ENCODE measurements at places on chromosomes 1 and 21.
A peak's percentile ranks its signal among the peaks of the same experiment; 100 is the strongest.

- no peak for DNase-seq
These were observed 31.7 kb downstream of the ZNF281 start for GRCh38 chr1:200378096-200378495.

- no peak for DNase-seq
These were observed 28.4 kb upstream of the ETV3 start for GRCh38 chr1:157166590-157166989.

DNA sequence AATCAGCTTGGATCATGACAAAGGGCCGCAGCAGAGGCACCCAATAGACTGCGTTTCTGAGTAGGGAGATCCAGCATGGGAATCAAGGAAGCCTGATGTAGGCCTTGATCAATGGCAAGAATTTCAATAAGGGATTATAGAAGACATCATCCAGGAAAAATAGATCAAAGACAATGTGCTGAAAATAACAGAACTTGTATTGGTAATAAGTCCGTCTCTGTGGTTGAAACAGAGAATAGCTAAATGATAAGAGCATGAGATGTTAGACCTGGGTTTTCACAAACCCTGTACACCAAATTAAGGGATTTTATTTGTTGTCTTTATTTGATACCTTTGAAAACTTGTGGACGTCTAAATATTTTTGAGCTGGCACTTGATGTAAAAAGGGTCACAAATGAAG lies 228.0 kb upstream of the SGIP1 start:
- DNase-seq = no peak

GRCh38 chr1:220344745-220345144 lies 72.5 kb upstream of the RAB3GAP2 start:
- no peak for DNase-seq

GRCh38 chr1:23098463-23099170 lies 70.0 kb downstream of the LUZP1 start:
- peak; percentile 25 for DNase-seq

GRCh38 chr1:218347336-218347722 lies 2.2 kb downstream of the TGFB2 start:
- no peak for DNase-seq

- no peak for DNase-seq
These were observed 90.5 kb upstream of the TLR5 start for GRCh38 chr1:223233410-223234169.

DNA sequence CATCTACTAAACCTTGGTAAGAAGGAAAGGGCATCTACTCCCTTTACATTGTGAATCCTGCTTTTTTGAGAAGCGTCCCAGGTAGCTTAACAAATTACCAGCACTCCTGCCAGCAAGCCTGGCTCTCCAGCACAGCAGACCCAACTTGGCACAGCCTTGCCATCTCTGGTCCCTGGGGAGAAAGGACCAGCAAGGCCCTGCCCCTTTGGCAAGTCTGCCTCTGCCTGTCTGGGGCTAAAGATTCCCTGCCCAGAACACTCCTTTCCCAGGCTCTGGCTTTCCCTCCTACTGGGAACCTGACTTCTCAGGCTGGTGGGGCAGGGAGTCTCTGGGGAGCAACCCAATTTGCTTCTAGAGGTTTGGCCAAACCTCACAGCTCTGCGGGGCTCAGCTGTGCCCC lies 68.5 kb downstream of the ATP2B4 start:
- DNase-seq = no peak

GRCh38 chr1:117586337-117586736 lies 19.5 kb upstream of the TENT5C start:
- no peak for DNase-seq

All from T-helper 22 cell (primary cell).